ENCODE measurements at places on chromosomes 11 and 22.

GRCh38 chr22:20922141-20922751 lies 5.0 kb downstream of the CRKL start:
- no peak for DNase-seq

DNA sequence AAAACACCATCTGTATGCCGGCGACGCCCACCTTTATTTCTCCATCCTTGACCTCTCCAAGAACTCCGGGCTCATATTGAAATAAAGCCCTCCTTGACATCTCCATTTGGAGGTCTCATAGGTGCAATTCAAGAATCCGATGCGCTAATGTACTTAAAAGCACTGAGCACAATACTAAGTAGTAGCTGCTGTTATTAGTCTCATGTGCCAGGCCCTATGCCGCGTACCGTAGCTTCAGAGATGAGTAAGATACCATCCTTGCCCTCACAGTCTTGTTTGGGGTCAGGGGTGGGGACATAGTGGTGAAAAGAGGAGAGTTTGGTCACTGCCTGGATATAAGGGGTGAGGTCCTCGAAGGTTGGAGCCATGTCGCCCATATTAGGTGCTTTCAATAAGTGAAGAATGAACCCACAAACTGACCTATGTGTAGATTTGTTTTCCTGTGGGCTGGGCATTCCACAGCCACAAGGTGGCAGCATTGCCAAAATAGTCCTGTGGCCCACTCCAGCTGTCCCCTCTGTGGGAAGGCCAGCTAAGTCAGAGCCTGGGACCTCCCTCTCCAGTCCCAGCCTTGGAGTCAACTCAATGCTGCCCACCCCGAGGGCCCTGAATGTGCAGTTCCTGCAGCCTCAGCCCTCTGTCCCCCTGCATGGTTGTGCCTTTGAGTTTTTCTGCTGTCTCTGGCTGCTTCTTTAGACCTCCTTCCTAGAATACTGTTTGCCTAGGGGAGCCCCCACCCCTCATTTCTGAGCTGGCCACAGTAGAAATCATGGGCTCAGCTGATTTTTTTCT lies 6.5 kb downstream of the DCPS start:
- peak; percentile 20 for DNase-seq

DNA sequence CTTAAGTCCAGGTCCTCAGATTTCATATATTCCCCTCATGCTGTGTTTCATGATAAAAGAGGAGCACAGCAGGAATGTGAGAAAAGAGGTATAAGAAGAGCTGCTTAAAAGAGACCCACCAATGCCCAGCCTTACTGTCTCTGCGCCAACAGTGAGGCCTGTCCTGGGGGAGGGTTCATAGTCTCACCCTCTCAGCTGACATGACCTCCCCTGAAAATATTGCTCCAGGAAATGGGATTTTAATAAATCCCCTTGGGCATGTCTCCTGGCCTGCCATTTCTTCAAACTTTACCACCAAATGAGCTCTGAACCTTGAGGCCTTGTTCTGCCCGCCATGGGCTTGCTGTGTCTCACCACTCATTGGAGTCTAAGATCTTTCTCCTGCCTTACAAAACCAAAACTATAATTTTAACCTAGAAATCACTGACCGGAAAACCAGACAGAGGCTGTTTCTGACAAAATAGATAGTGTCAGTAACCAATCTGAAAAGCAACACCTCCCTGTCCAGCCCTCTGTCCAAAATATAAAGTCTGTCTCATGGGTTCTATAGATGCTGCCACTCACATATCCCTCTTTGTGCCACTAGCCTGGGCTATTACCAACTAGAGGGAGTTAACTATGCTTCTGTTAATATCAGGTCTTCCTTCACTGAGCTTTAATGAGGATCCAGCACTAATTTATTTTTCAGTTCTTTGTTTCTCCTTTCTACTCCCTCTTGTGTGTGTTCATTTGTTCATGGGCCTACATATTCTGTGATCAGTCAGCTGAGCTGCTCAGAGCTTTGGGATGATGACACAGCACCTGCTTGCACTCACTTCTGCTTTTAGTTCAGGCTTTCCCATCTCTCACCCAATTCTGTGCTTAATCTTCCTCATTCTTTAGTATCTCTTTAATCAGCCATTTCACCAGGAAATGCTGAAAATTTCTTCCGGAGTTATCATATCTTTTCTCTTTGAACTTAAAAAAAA lies at the start of gene OR2AG2:
Gene OR2AG2, minus strand, starts transcription at position 51 of the 968 bp plus-strand sequence. CDS start 3,019 bp downstream, outside the sequence.
- no peak for DNase-seq

- no peak for DNase-seq
Measured at GRCh38 chr11:75811485-75811884, 3.5 kb upstream of the UVRAG start.

DNA sequence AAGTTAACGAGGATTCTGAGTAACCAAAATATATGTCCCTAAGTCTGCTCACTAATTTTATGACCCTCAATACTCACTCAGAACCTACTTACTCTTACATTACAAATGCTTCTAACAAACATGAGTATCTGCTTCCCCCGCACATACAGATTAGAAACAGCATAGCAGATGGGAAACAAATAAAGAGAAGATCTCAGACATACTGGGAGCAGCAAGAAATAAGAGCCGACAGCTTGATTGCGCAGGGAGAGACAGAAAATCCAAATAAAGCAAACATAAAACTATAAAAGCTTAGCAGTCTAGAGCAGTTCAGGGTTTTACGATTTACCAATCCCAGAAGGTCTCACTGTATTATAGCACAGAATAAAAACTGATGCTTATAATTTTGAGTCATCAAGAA lies 89.1 kb upstream of the DBX1 start:
- DNase-seq, result no peak

- no peak for DNase-seq
Measured at GRCh38 chr22:47014636-47015345, 252.3 kb downstream of the TBC1D22A start.

GRCh38 chr11:117442869-117443239 lies 115.2 kb downstream of the CEP164 start:
- DNase-seq, result no peak

DNA sequence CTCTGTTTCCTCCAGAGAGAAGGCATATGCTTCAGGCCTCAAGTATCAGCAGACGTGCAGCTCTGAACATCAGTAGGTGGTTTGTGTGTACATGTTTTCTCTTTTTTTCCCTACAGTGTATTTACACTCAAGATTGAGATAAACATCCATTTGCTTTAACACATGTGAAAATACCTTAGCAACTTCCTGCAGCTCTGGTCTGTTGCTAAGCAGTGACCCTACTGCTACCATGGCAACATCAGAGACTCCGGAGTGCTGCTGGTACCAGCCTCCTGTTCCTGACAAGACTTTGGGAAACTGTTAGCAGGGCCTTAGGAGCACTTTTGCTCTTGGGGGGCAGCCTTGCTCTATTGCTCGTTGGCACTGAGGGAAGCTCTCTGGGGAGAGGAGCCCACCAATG lies 221.2 kb upstream of the PLET1 start:
- no peak for DNase-seq

DNA sequence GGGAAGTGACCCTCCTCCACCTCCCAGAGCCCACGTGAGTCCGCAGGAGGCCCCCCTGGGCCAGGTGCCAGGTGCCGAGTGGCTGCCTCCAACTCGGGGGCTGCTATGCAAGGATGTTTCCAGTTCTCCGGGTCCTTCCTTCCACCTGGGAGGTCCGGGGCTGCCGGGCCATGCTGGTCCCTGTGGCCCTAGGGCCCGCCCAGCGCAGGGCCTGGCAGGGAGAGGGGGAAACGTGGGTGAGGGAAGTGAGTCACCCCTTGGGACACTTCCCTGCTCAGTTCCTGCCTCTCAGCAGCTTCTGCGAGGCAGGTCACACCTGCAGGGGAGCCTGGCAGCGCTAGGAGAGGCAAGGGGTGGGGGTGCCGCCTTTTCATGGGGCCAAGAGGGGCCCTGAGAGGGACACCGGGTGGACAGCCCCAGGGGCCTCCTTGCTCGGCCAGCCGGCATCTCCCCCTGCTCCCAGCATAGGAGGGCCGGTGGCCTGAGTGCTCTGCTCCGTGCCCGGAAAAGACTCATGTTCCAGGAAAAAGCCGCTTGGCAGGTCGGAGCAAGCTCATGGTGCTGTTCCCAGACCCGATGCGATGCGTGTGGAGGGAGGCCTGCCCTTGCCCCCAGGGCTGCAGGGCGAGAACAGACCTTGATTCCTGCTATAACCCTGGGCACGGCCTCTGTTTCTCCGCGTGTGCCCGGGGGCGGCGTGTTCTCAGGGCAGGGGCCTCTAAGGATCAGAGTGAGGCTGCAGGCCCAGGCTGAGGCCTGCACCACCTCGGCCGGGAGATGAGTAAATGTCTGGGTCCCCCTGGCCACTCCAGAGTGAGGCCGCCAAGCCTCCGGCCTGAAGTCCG lies 30.3 kb upstream of the WNT7B start:
- DNase-seq, result no peak

DNA sequence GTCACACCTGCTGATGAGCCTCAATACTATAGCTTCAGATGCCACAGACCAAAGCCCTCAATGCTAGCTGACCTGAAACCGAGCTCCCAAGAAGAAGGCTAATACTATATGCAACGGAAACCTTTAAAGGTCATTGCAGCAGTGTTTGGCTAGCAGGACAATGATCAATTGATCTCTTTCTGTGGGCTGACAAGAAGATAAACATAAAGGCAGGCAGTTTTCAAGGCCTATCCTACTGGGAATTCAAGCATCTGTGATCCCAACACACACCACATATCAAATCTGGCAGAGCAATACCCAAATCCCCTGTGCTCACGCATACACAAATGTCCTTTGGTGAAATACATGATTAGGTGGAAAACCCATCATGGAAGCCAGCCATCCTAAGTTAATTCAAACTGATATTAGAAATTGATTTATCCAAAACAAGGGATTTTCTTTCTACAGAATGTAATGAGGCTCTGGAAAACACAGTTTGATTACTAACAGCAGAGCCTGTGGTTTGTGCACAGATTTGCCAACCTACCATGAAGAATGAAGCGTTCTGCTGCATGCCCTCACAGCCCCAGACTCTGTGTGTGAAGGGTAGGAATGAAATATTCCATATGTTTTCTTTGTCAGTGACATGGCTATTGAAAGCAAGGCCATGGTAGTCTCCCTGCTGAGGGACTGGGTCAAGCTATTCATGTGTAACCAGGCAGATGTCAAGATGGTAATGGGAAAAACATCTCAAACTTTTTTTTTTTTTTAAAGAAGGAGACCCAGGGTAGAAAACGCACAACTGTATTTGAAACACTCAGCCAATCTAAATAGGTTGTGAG lies 12.2 kb downstream of the LGR4 start:
- DNase-seq, result no peak

DNA sequence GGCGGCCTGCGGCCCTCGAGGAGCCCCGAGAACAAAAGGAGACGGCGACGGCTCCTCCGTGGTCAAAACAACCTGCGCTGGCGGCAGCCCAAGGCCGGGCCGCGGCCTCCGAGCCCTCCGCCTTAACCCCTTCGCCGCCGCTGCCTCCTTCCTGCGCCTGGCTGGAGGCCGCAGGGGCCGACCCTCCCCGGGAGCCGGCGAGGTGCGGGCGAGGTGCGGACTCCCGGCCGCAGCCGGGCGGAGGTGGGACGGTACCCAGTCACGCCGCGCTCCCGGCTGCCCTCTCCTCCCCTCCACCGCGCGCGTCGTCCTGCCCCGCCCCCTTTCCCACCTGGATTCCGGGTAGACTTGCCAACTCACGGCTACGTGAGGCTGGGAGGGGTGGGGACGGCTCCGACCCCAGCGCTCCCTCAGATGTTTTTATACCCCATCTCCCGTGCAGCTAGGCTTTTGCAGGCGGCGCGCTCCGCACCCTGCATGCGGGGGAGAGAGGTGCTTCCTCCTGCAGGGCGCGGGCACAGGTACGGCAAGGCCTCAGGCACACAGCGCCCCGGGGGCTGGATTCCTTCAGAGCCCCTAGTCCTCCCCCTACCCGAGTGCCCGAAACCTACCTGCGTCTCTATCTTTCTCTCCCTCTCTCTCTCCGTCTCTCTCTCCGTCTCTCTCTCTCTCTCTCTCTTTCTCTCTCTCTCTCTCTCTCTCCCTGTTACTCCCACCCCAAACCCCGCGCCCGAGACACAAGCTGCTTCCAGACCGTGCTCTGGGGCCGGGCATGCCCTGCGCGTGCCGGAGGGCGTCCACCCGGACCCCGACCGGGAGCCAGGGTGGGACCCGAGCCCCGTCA lies 2.0 kb downstream of the PDGFB start:
- DNase-seq, result peak; percentile 40

DNA sequence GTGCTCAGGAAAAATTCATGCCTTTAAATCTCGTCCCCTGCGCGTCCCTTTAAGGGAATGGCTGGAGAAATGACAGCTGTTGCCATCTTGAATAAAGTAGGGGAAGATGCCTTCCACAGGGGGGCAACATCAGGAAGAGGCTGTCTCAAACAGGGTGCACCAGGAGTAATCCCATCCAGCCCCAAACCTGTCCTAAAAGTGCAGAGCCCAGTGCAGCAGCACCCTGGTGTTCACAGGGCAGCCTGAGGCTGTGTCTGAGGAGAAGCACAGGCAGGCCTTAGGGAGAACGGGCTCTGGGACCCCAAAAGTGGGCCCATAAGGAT lies 10.8 kb upstream of the C11orf96 start:
- no peak for DNase-seq

DNA sequence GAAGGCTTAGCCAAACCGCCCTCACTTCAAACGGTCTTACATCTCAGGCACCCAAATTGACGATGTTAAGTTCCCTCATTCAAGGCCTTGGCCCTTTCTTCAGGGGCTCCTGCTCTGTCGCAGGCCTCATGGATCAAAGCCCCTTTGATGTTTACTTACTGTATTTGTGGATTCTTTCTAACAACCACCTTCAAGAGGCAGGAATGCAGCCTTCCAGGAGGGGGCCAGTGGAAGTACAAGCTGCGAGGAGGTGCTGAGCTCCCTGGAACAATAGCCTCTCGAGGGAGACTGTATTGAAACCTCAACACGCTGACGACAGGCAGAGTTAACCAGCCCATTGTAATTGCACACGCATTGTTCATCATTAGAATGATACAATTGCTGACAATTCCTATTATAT lies 209.1 kb downstream of the ST3GAL4 start:
- DNase-seq, result no peak

DNA sequence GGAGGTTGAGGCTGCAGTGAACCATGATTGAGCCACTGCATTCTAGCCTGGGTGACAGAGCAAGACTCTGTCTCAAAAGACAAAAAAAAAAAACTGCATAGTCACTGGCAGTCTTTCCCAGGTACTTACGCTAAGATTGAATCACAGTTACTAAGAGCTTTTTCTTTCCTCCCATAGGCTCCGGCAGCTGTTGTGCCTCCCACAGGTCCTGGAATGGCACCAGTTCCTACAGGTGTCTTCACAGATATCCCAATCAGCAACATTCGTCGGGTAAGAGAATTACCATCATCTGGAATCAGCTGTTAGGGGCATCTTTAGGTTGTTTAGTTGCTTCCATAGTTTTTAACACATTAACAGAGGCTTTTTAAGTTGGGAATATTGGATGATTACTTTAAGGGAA lies 19.8 kb downstream of the DLAT start:
- DNase-seq, result no peak

- DNase-seq, result no peak
Measured at GRCh38 chr22:46374663-46375474, 39.4 kb downstream of the TRMU start.

GRCh38 chr22:49763696-49764095 lies 64.0 kb downstream of the BRD1 start:
- no peak for DNase-seq

- no peak for DNase-seq
Measured at GRCh38 chr11:82872377-82873150, 27.7 kb downstream of the PRCP start.

Measured in central memory CD4-positive, alpha-beta T cell (primary cell).